Renal cortex interstitium (tissue), 15 donors: ENCODE measurements at places on chromosomes 11 and 22. TPM values are rescaled to one million over a fixed set of nuclear protein-coding genes. Genes with fewer than 3 reads are reported as not detected.

DNA sequence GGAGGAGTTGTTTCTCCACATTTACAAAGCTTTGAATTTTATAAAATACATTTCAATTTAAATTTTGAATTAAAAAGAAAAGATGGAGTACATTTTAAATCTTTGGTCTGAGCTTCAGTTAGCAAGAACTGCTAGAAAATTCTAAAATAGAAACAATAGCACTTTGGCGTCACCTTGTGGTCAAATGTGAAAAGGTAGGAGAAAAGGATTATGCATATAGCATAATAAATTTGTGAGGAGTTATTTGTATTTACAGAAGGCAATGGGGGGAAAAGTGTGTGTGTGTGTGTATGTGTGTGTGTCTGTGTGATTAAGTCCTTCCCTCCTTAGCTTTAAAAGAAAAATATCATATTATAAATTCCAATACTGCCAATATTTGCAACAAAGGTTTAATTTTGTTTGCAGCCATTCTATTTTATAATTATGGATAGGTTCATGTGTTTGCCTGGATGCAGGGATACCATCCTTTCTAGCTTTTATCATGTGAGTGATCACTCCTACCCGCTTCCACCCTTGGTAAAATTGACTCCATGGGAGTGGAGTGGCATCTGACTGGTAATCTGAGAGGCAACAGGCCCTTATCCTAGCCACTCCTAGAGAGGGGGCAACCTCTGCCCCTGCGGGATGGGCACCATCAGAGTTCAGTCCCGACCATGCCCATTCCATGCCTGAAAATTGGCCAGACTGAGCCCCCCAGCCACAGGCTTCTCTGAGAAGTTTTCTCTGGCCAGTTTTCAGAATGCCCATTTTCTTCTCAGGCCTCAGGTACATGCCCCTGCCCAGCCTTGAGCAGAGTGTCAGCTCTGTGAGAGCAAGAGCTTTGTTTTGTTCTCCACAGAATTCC is 13.6 kb upstream of the LGR4 start:
- DNase-seq, result no peak

SULT4A1 gene
- 5.6 TPM for polyA plus RNA-seq

- no peak for DNase-seq
Measured at GRCh38 chr11:13043912-13044628, 35.0 kb downstream of the RASSF10 start.

- DNase-seq, result no peak
Measured at GRCh38 chr11:86737737-86738136, 62.6 kb upstream of the PRSS23 start.

DNA sequence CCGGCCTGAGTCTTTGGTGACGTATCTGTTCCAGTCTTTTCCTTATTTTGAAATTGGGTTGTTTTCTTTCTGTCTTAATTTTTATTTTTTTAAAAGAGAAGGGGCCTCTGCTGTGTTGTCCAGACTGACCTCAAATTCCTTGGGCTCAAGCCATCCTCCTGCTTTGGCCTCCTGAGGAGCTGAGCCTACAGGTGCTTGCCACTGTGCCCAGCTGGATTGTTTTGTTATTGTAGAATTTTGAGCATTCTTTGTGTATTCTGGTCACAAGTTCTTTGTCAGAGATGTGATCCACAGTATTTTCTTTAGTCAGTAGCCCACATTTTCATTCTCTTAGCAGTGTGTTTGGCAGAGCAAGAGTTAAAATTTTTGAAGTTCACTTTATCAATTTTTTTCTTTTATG is 100.1 kb downstream of the ATXN10 start:
- DNase-seq, result no peak

AIFM3 gene
- 0.96 TPM for polyA plus RNA-seq

GP1BB gene
- polyA plus RNA-seq, result 2.8 TPM

DNA sequence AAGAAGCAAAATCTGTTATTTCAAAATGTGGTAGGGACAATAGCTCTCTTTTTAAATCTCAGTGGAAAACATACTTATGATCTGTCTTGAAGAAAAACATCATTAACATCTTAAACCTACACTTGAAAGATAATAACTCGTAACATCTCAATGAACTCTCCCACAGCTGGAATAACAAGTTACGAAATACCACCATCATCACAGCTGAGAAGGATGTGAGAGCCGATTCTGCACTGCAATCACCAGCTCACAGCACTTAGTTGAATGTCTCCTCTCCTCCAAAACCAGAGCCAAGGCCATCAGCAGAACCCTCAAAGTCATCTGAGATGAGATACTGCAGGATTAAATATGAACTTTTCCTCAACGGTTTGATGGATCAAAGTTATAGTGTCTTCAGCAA is 124.3 kb downstream of the ARHGAP20 start:
- DNase-seq, result no peak

DNA sequence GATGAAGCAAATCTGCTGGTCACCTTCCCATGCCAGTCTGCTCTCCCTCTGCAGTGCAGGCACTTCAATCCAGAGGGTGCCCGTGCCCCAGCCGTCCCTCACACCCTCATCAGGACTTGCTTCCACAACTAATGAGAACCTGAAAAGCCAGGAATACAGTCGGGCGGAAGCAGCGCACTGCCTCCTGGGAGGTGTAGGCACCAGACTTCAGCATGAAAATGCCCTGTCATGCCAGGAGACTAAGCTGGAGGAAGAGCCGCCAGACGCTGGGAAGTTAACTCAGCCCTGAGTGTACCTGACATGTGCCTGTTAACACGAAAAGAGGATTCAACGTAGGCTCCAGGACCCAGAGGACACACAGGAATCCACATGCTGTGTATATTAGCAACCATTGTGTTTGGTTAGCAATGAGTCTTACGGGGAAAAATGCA is 40.1 kb upstream of the FLI1 start:
- DNase-seq, result no peak

DNA sequence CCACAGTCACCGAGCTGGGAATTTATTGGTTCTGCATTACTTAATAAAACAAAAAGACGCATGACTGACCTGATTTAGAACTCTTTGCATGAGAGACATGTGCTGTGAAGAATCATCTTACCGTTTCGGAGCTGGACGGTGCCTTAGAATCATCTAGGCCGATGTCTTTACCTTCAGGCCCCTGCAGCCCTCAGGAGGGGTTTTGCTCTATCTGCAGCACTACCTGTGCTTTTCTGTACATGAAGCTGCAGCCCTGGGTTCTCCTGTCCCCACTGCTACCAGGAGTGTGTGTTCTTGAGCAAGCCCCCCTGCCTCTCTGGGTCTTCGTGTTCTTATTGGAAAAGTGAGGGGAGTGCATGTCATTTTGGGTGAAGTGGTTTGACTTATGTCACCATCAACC is 94.0 kb upstream of the OR4B1 start:
- DNase-seq, result no peak

- no peak for DNase-seq
Measured at GRCh38 chr11:76327202-76327601, 53.7 kb downstream of the THAP12 start.

- DNase-seq, result no peak
Measured at GRCh38 chr11:125948278-125949051, 2.6 kb downstream of the VSIG10L2 start.
